Smooth muscle cell of bladder (primary cell): ENCODE measurements at places on chromosomes 7 and 10. TPM values are rescaled to one million over a fixed set of nuclear protein-coding genes. Genes with fewer than 3 reads are reported as not detected.

The SEM1 gene
- 148 and 179 TPM in 2 replicates for total RNA-seq

The GHRHR gene
- not detected in 2 replicates for total RNA-seq

The PSD gene
- total RNA-seq: 3.3 and 6.3 TPM in 2 replicates

The PNLIPRP3 gene
- 0.09 TPM in 1 of 2 replicates, not detected in the other for total RNA-seq

The HIP1 gene
- total RNA-seq: 5.3 and 8.0 TPM in 2 replicates

The FKBP6 gene
- under 0.01 TPM in 1 of 2 replicates, not detected in the other for total RNA-seq

The GRID1 gene
- total RNA-seq: under 0.01 and 0.09 TPM in 2 replicates

The UNCX gene
- not detected in 2 replicates for total RNA-seq

The AMPH gene
- total RNA-seq: 3.4 and 4.0 TPM in 2 replicates

The LIPK gene
- not detected in 2 replicates for total RNA-seq

The GARIN1A gene
- total RNA-seq: 0.43 and 0.83 TPM in 2 replicates

The PDZD7 gene
- total RNA-seq: 0.28 and 1.1 TPM in 2 replicates

The HABP2 gene
- not detected in 2 replicates for total RNA-seq

The ABCB1 gene
- 0.65 and 1.7 TPM in 2 replicates for total RNA-seq

The OPALIN gene
- total RNA-seq: not detected in 2 replicates

The SLC16A9 gene
- 0.14 and 0.55 TPM in 2 replicates for total RNA-seq

The CLIP2 gene
- 41.8 and 51.7 TPM in 2 replicates for total RNA-seq

The MOGAT3 gene
- total RNA-seq: not detected in 2 replicates

The TMEM72 gene
- not detected in 2 replicates for total RNA-seq

The FXYD4 gene
- not detected in 2 replicates for total RNA-seq

The HNRNPF gene
- total RNA-seq: 188 and 252 TPM in 2 replicates
